ENCODE measurements at places on chromosomes 12 and 14.

DNA sequence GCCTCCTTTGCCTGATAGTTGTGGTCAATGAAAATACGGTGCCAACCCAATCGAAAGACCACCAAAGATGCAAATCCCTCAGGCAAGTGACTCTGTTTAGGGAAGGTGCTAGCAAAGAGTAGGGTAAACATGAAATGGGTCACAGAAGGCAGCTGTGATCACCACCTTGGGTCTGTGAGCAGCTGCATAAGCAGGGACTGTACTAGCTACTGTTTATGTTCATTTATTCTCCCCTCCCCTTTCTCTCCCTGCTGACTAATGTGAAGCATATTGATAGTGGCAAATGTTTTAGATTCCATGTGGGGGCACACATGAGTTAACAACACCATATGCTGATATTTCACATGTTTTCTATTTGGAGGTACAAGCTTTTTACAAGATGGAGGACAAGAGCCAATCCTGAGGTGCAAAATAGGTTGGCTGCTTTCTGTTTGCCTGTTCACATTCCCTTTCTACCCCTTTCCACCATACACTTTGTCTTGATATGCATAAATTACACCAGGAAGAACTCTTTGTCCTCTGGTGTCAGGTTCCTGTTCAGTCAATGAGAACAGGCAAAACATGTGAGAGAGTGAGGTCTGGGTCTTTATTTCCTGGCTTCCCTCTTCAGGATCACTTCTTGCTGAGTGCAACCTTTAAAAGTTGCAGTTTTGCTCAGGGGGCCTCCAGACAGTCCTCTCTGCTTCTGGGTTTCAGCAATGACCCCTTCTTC is 71.1 kb downstream of the AVPR1A start:
- no peak for DNase-seq

DNA sequence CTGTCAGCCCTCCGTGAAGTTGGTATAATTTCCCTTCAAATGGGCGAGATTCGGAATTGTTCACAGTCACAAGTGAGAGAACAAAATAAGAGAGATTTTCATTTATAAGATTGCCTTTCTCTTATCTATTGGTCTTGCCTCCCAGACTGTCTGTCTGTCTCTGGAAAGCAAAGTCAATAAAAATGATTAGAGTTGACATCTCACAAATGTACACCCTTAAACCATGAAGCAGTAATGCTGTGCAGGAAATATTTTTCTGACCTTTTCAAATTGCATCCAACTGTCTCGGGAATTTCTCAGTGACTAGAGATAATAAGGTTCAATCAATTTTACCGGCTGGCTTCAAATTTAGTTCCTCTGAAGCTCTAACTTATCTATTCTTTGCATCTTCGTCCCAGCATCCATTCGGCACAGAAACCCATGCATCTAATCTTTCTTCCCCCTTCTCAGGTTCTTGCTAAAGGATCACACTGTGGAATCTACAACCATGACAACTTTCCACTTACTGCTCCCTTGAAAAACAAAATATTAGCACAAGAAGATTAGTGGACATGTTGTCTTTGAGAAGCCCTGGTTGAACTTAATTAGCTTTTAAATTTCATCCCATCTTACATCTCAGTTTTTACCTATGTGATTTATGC is 93.1 kb downstream of the RMST start:
- DNase-seq = no peak

- no peak for DNase-seq
Observed at GRCh38 chr12:130589540-130590317, 126.4 kb downstream of the RIMBP2 start.

DNA sequence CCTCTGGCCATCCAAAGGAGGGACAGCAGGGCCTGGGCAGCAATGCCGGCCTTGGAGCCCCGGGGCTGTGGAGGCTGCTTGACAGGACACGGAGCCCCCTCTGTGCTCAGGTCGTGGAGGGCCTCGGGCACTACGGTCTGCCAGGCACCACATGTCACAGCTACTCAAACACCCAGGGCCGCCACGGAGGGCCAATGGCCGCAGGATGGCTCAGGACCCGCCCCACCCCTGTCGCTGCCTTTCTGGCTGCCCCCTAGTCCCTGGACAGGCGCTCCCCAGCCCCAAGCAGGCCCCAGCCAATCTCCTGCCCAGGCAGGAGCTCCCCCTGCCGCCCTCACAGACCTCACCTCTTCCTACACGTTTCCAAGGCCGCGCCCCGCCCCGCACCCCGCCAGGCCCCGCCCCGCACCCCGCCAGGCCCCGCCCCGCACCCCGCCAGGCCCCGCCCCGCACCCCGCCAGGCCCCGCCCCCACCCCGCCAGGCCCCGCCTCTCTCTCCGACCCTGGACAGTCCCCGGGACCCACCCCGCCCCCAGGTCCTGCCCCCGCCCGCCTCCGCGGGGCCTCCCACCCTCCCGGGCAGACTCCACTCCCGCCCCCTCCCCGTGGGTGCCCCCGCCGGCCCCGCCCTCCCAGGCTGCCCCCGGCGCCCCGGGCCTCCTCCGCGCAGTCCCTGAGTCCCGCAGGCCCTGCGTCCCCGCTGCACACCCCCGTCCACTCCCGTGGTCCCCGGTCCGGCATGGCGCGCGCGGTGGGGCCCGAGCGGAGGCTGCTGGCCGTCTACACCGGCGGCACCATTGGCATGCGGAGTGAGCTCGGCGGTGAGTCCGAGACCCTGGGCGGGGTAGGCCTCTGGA is at the start of gene ASPG:
TSS of gene ASPG (plus strand) at position 669 of the 857 bp plus-strand sequence. CDS start at position 740, 71 bp downstream.
- no peak for DNase-seq

- DNase-seq = no peak
Observed at GRCh38 chr12:269191-269590, 6.6 kb upstream of the SLC6A13 start.

DNA sequence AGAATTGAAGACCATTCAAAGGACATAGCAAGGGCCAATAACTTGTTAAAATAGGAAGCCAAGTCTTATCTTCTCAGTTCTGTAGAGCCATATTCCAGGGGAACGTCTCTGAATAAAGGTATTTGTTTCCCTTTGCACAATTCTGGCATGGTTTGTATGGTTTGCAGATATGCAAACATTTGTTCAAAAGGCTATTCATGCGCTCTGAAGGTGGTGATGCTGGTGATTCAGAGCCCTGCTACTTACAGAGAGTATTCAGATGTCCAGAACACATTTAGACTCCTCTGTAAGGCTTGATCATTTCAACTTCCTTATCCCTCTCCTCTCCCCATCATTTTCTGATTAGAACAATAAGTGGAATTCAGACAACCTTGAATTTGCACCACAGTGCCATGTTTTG is 35.9 kb downstream of the SLC4A8 start:
- no peak for DNase-seq

GRCh38 chr14:23646648-23647549 is 10.7 kb downstream of the DHRS2 start:
- DNase-seq = no peak

- no peak for DNase-seq
Observed at GRCh38 chr12:6076776-6077691, 47.4 kb downstream of the VWF start.

DNA sequence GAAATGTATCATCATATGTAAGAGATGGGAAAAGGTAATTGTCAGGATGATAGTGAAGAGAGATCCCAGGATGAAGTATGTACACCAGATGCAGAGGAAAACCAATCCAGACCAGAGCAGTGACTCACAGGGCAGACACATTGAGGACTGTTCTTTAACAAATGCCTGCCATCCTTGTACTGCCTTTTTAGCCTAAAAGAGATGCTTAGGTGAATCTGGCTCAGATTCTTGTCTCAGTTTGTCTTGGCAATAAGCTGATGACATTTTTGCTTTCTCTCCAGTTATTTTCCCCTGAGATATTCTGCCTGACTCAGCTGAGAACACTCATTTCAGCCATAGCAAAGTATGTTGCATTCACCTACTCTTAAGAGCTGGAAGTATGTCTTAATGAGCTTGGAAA is 405.3 kb upstream of the USP15 start:
- no peak for DNase-seq

DNA sequence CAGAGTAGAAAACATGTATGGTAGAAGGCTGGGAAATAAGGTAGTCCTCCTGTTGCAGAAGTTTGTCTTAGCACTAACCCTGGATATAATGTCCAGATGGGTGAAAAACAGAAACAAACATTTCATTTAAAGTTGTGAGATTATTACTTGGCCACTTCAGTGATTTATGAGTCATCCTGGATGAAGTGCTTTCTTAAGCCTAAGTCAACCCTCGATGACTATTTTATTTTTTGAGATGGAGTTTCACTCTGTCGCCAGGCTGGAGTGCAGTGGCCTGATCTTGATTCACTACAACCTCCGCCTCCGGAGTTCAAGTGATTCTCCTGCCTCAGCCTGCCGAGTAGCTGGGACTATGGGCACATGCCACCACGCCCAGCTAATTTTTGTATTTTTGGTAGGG is 10.2 kb downstream of the DLST start:
- DNase-seq = no peak

GRCh38 chr14:23550812-23551265 is 726 bp downstream of the ZFHX2 start:
- DNase-seq = no peak

DNA sequence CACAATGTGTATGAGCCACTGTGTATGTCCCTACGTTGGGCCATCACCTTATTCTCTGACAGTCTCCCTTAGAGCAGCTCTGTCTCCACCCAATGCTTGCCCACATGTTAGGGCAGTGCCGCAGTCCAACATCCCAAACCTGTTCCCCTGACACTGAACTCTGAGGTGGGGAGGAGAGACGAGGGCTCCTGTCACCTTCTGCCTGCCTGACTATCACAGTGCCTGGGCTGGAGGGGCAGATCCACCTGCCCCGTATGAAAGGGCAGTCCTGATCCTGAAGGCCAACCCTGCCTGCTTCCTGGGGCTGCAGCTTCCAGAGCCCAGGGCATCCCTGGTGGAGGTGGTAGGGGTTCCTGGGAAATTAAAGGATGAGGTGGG is 2.2 kb downstream of the TGM1 start:
- no peak for DNase-seq

DNA sequence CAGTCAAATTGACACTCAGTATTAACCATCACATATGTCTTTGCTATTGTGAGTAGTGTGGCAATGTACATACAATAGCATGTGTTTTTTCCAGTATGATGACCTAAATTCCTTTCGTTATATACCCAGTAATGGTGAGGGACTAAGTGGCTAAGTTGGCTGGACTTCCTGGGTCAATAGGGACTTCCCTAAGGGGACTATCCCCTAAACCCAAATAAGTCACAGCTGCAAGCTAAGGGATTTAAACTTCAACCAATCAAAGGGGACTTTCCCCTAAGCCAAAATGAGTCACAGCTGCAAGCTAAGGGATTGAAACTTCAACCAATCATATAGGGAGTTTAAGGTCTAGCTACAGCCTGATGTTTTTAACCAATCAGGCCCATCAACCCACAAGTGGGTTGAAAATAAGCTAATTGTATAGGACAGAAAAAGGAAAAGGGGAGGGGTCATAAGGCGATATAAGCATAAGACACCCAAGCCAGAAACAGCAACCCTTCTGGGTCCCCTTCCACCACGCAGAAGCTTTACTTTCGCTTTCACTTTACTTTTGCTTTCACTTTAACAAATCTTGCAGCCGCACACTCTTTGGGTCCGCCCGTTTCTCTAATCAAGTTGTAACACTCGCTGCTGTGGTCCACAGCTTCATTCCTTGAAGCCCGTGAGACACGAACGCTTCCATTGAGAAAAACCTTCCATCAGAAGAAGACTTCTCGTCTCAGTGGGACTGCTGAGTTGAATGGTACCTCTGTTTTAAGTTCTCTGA is 404.4 kb downstream of the FLRT2 start:
- peak; percentile 82 for DNase-seq

DNA sequence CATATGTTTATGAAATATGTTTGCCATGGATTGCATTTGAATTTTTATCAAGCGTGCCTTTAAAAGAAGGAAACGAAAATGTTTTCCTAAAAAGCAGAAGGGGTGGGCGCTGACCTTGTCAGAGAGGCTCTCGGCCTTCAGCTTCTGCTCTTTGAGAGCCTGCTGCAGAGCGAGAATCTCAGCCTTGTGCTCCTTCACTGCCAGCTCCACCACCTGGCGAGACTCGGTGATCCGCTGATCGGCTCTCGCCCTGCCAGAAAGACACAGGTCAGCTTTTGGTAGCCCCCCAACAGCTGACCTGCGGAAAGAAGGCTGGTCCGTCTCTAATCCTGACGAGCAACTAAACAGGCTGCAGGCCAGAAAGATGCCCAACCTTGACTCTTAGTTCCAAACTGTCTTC is 62.4 kb downstream of the PRKAB1 start:
- no peak for DNase-seq

- no peak for DNase-seq
Observed at GRCh38 chr14:86333493-86333892, 803.5 kb downstream of the FLRT2 start.

- no peak for DNase-seq
Observed at GRCh38 chr12:17550011-17550410, 540.0 kb downstream of the RERGL start.

- DNase-seq = no peak
Observed at GRCh38 chr12:3097186-3097804, 20.1 kb downstream of the TSPAN9 start.

- DNase-seq = no peak
Observed at GRCh38 chr14:70754991-70755390, 54.3 kb downstream of the MAP3K9 start.

DNA sequence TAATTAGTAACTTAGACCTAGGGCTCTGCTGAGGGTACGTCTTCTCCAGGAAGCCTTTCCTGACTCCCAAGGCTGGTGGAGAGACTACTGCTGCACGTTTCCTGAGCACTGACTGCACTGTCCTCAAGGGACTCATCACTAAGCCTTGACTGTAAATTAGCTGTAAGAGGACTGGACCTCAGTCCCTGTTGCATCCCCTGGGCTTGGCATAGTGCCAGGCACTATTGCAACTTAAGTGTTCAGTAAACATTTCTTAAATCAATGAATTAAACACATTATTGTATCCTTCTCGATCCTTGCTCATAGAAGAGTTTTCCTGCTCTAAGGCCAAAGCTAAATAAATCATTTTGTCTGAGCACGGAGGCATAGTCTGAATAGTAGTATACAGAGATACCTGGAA is 31.9 kb upstream of the IFNG-AS1 start:
- DNase-seq = no peak

- peak; percentile 81 for DNase-seq
Observed at GRCh38 chr12:92143686-92144630, 1.7 kb downstream of the BTG1 start.

DNA sequence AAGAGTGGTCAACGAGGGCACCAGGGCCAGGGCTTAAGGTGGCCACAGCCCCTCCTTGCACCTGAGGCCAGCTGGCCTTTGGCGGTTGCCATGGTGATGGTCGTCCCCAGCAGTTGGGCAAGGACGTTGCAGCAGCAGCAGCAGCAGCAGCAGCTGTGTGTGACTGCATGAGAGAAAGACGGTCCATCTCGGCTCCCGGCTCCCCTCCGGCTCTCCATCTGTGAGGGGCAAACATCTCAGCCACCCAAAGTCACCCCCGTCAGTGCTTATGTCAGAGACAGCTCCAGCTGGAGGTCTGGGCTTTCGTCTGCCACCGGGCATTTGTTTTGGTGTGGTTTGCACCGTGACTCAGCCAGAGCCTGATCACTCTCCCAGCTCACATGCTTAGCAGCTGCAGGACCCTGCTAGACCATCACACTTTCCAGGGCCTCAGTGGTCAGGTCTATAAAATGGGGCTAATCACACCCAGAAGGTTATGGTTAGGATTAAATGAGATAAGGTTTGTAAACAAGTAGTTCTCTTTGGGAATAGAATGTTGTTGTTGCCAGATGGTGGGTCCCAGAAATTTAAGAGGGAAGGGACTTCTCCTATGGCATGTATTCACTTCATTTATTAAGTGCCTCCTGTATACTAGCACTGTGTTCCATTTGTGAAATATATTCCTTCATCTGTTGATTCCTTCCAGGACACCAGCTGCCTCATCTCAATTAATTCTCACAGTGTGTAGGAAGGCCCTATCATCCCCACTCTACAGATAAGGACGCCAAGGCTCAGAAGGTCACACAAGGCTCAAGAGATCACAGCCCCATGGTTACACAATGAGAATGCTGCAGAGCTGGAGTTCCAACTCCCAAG is 212.6 kb upstream of the LHX5 start:
- no peak for DNase-seq

Data from CD4-positive, alpha-beta T cell treated with Interleukin-6 at 100 ng/mL for 8 hours (primary cell).